ENCODE measurements at places on chromosomes 2 and 18.

DNA sequence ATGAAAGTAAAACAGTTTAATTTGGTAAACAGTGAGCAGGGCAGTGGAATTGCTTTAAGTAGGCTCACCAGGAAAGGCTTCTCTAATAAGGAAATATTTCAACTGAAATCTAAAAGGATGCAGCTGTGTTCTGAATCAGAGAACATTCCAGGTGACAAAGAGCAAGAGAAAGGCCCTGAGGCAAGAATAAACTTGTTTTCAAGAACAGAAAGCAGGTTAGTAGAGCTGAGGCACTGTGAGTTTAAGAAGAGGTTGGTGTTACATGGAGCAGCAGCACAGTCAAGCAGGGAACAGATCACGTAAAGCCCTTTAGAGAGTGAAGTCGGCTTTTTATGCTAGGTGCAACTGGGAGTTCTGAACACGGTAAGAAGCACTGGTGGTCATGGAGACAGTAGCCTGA lies 57.0 kb upstream of the SCN1A start:
- no peak for DNase-seq

DNA sequence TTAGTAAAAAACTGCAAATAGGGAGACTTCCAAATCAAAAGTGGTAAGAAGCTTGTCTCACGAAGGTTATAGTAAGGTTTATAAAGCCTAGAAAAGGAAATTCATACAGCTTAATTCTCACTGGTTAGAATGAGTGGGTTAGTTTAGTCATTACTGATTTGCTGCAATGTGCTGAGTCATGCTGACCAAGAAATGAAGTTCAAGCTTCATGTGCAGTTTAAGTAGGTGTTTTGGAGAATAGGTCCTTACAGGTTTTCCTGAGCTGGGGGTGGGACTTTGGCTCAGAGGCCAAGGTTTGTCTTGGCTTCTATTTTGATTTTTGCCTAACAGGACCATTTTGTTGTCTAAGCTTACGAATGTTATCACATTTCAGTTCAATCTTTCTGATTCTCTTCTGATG lies 15.1 kb downstream of the CLIP4 start:
- DNase-seq, result peak; percentile 76

- DNase-seq, result no peak
Measured at GRCh38 chr2:224147174-224147573, 108.1 kb upstream of the SERPINE2 start.

DNA sequence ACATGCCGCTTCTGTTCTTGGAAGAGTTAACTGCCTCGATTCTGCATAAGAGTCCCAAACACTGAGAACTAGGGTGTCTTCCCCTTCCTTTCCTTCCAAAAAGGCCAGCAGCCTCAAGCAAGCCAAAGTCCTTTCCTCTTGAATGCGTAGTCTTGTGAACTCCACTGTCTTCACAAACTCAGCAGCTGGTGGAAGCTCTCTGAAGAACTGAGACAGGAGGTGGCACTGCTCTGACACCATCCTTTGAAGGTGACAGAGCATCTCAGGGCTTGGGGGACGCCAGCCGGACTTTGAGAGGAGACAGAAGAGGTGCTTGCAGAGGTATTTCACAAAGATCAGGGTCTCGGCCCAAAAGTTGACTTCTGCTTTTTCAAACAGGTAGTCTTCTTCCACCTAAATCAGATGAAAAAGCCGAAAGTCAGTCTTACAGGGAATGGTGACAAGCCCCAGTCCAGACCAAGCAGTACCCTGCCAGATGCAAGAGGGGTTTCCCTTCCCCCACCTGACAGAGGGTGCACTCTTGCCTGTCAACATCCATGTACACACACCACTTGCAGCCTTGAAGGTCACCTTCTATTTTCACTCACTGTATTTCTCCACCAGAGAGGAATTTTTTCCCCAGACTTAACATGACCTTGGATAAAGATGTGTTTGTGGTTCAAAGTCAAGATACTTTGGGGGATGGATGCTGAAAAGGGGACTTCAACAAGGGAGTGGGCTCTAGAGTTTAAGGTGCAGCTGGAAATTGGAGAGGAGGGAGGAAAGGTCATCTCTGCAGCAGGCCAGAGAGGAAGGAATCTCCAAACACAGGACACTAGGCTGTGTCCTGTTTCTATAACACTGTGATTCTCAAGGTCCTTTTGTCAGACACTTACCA lies 4.8 kb upstream of the ZFP36L2 start:
- no peak for DNase-seq

DNA sequence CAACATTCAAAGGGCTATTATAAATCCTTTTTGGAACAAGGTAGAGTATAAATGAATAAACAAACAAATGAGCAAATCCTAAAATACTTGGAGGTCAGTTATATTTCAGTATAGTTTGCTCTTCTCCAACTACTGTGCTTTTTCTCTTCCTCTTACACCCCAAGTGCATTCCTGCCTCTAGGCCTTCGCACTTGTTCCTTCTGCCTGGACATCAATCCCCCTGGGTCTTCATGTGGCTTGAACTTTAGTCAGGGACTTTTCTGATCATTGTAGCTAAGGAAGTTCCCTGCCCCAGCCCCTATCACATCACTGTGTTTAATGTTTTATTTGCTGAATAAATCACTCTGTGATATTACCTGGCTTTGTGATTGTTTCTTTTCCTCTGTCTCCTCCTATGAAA lies 418.2 kb upstream of the HNRNPA3 start:
- no peak for DNase-seq

DNA sequence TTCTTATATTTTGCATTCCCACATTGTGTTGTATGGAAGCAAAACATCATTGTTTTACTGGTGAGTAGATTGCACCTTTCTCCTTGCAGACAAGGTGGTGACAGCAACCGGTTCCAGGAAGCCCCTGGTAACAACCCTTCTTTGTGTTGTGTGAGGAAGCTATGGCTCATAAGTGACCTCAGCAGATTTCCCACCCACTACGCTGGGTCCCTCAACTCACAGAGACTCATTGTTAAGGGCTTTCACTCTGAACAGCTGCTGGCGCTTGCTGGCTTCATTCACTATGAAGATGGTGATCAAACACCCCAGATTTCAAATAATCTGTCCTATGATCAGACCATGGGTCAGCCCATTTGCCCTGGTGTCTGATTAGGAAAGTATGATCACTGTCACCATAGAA lies 53.4 kb downstream of the WIPF1 start:
- DNase-seq, result no peak

DNA sequence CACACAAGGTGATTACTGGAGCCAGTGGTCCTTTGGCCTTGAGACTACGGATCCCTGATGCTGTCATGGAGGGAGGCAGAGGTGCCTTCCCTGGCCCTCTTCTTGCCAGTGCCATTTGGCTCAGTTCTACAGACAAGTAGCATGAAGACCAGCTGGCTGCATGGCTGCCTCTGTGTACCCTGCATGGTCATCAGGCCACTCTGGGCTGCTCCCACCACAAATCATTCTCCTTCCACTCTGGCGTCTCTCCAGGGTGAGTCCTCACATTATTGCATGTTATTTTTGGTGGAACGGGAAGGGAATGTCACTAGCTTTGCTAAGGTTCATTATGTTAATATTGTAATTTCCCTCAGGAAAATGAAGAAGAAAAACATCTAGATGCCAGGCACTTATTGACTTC lies 229.8 kb downstream of the VAPA start:
- DNase-seq, result no peak

GRCh38 chr18:54672846-54673475 lies 81.9 kb downstream of the DYNAP start:
- no peak for DNase-seq

DNA sequence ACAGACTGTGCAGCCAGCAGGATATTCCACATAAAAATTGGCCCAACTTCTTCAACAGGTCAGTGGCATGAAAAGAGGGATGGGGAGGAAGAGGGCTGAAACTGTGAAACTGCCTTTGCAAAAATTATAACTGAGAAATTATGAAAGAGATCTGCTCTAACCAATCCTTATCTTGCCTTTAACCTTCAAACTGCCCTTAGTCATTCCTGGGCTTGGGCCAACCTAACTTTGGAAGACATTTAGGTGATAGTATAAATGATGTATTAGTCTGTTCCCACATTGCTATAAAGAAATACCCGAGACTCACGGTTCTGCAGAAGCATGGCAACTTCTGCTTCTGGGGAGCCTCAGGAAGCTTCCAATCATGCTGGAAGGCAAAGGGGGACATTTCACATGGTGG lies 74.5 kb downstream of the RPL31 start:
- DNase-seq, result no peak

DNA sequence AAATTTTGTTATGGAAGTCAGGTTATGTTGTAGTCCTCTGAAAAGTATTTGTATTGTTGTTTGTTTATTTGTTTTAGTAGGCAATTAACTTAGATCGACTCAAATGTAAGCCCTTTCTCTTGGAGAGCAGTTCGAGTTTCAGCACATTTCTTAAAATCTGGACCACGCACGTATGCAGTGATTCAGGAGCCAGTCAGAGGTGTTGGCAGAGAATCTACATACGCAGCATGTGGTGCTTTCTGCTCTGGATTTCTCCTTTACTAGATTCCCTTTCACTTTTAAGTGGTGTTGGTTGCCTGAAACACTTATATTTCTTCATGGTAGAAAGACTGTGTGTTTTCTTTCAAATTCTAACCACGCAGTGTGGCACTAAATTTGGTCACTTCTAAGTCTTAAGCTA lies 773.9 kb upstream of the LRATD1 start:
- no peak for DNase-seq

- DNase-seq, result peak; percentile 3
Measured at GRCh38 chr2:214881647-214882202, 72.2 kb upstream of the BARD1 start.

- no peak for DNase-seq
Measured at GRCh38 chr18:76323891-76324290, 171.2 kb downstream of the ZNF516 start.

DNA sequence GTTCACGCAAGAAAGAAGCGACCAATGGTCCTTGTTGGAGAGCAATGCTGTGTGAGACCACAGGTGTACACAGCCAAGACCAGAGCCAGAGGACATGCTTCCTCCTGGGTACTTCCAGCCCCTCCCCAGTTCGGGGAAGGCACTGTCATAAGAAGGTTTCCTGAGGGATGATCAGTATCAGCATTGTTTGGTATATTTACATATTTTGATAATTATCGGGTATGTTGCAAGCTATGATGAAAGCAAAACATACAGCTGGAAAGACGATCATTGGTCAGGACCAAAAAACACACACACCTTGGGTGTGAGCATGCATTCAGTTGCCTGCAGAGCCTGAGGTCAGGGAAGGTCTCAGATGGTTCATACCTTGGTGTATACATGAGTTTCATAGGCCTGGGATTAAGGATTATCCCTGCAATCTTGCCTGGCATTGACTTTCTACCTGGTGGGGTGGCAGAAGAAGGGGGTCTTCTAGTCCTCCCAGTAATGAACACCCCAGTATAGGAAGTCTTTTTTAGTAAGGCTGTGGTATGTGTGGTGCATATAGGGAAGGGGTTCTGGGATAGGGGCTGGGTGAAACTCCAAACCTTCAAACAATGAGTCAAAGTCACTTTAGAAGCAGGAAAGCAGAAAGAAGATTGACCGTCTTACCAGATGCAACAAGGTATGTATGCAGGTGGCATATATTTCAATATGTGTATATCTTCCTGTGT lies 2.9 kb downstream of the SERPINB2 start:
- DNase-seq, result no peak

DNA sequence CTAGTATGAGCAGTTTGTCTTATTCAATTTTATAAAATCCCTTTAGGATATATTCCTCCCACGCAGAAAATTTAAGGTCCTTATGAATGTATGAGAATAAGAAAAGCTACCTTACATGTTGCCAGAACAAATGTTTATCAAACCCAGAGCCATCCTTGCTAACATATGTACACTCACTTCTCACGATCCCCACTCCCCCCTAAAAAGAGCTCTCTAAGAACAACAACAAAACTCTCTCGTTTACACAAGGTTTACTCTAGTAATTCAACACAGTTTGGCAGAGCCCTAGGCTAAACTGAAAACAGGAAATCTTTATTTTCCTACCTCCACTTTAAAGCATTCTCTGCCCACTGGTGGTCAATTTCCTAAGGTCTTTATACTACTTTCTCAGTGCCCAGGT lies 504.9 kb downstream of the ZEB2 start:
- DNase-seq, result no peak

GRCh38 chr2:221549143-221549542 lies 23.0 kb downstream of the EPHA4 start:
- DNase-seq, result no peak
